Activated CD4-positive, alpha-beta memory T cell treated with anti-CD3 and anti-CD28 coated beads for 36 hours (primary cell): ENCODE measurements at places on chromosomes 2 and 18. TPM values are rescaled to one million over a fixed set of nuclear protein-coding genes. Genes with fewer than 3 reads are reported as not detected.

GAREM2 gene
- total RNA-seq = 1.4 TPM

MRO gene
- not detected for total RNA-seq

OXER1 gene
- not detected for total RNA-seq

CRACDL gene
- total RNA-seq = 0.12 TPM

- no peak for DNase-seq
Observed at GRCh38 chr2:54092940-54093339, 22.5 kb upstream of the ACYP2 start.

DNA sequence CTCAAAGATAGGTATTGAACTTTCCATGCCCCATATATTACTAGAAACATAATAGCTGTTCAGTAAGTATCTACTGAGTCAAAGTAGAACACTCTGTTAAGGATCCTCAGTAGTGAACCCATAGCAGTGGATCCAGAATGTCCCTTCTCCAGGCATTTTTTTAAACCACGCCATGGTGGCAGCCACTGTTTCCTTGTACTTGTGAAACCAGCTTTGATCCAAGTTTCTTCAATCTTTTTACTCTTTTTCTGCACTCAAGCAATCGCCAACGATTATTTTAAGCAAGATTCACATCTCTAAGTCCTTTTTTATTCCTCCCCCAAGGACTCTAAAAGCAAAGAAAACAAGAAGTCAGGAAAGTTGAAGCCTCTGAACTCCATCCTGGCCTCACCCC lies 291.2 kb upstream of the SLC14A2 start:
- DNase-seq = no peak

DNA sequence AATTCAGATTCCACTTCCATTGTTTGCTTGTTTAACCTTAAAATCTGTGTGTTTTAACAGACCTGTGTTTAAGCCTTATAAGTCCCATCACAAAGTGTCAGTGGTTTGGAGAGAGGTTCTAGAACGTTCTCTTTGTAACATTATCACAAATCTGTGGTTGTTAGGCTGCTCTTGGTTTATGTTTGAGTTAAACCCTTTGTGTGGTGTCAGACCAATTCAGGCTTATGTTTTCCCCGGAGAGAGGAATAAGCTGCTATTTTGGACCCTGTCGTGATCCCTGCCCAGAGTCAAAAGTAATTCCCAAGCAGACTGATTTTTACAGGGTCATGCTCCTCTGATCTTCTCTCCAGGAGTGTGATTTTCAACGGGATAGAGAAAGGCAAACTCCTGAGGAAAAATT lies 43.8 kb upstream of the LTBP1 start:
- no peak for DNase-seq

TTL gene
- total RNA-seq = 39.0 TPM

GRCh38 chr2:113067681-113068080 lies at the start of gene IL1F10:
TSS of gene IL1F10 (plus strand) at chr2:113067970. CDS start at chr2:113072739, 4,769 bp downstream.
- DNase-seq = no peak

DNA sequence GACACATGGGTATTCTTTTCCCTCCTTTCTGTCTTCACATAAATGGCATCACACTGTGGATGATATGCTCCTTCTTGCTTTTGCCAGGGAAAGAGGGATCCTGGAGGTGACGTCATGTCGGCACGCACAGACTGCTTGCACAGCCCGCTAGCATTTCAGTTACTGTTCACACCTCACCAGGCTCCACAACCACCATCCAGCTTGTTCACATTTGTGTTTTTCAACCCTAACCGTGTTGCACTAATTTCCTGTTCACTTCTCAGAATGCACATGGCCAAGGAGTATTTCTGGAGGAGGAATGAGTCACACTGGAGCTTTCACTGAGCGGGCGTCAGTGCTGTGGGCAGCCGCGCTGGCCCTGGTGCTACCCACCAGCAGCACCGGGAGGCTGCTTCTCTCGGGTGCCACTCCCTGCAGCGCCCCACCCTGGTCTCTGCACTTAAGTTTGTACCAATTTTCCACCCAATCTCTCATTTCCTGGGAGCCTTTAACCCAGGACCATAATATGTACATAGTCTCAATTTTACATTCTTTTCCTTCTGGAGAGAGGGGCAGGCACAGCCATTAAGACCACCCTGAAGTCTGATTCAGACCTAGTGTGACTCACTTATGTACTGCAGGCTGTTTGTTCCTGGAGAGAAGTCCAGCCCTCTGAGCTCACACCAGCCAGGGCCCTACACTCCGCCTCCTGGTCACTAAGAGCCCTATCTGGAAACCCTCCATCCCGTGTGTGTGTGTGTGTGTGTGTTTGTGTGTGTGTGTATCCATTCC lies 65.1 kb downstream of the MBP start:
- peak; percentile 83 for DNase-seq

- no peak for DNase-seq
Observed at GRCh38 chr2:25566694-25567093, 106.7 kb downstream of the DTNB start.

MTCL1 gene
- 0.40 TPM for total RNA-seq
